Fibroblast of upper back skin (primary cell): ENCODE measurements at places on chromosomes 1 and 21.
A peak's percentile ranks its signal among the peaks of the same experiment; 100 is the strongest.

GRCh38 chr1:237911911-237912310 is 21.2 kb upstream of the ZP4 start:
- DNase-seq: no peak

DNA sequence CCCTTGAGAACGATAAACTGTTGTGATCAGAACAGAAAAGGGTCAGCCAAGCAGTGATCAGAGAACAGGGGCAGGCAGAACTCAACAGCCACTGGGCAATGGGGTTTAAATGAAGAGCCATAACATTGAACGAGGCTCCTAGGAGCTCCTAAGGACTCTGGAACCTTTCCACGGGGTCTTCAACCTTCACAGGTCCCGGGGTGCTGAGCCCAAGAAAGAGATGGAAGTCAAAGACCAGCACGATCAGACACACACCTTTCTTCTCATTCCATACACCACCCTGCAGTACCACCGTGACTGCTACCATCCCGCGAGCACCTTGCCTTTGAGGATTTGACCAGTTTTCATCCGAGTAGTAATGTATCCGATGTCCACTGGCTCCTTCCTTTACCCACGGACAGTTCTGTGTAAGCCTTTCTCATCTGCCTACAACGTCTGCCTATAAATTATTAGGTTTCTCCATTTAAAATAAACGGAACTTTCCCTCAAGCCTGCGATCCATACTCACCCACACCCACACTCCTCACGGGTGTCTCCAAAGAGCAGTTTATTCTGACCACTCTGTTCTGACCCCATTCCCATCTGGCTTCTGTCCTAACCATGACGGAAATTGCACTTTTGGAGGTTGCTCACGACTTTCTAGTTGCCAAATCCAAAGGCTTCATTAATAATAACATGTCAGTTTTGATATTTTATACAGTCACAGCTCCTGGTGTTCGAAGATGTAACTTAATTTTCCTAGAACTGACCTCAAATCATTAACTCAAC is 16.8 kb upstream of the HHAT start:
- DNase-seq: peak; percentile 21

DNA sequence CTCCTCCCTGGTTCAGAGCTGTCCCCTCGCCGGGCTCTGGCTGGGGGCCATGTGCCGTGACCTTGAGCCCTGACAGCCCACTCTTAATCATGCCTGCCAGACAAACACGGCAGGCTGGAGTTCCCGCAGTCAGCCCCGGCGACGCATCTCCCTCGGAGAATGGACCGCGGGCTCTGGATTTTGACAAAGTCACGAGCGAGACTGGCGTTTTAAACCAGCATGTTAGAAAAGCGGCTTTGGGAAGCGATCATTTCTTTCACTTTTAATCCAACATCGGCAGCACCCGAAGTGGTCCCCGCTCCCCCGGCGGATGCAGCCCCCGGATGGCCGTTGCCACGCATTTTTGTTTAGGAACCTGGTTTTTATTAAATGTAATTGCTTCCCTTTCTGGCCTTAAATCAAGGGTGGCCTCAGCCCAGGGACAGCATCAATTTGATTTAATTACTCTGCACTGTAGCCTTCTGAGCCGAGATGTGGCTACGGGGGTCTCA is 70.9 kb downstream of the PRDM16 start:
- no peak for DNase-seq

DNA sequence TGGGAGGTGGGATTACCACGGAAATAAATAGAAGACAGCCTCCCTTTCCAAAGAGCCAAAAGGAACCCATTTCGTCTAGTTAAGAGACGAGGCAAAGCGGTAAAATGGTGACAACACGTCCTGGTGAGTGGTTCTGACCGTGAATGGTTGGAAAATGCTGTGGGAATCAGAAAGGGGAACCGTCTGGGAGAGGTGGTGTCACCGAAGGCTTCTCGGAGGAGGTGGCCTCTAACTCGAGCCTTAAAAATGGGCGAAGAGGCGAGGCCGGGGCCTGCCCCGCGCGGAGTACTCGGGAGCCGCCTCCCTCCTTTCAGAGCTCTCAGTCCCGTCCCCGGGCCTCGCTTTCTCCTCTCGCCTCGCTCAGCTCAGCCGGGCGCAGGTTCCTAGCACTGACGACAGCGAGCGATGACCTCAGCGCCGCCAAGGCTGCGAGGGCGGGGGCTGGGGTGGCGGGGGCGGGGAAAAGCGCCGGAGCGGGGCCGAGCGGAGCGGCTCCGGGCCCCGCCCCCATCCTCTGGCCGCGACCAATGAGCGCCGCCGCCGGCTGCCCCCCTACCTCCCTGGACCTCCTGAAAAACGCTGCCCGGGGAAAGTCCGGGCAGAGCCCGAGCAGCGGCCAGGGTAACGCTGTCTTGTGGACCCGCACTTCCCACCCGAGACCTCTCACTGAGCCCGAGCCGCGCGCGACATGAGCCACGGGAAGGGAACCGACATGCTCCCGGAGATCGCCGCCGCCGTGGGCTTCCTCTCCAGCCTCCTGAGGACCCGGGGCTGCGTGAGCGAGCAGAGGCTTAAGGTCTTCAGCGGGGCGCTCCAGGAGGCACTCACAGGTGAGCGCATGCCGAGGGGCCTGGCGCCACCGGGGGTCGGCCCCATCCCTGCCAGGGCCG is at the start of gene BTG2:
Gene BTG2 (plus strand): TSS at position 601 of the 890 bp plus-strand sequence. CDS start 88 bp downstream, at position 689.
- peak; percentile 79 for DNase-seq

DNA sequence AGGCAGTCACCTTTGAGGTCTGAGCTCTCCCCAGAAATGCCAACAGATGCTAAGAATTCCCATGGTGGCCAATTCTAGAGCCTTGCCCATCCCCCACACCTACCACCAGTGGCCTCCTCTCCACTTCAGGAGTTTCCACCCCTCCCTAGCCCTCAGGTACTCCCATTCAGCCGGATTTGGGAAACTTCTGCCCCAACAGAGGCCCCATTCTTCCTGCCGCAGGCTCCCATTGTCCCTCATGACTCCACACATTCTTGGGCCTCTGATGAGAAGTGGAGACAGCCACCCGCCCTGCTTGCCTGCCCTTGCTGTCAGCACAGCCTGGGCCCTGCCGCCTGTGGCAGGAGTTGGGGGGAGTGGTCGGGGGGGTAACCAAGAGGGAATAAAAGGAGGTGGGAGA is 4.6 kb downstream of the BLACAT1 start:
- no peak for DNase-seq

GRCh38 chr1:36023098-36023769 is 60.7 kb upstream of the TEKT2 start:
- no peak for DNase-seq

- DNase-seq: no peak
Observed at GRCh38 chr1:195576641-195577040, 1031.6 kb downstream of the KCNT2 start.

- no peak for DNase-seq
Observed at GRCh38 chr1:220203816-220204215, 68.4 kb downstream of the RAB3GAP2 start.

DNA sequence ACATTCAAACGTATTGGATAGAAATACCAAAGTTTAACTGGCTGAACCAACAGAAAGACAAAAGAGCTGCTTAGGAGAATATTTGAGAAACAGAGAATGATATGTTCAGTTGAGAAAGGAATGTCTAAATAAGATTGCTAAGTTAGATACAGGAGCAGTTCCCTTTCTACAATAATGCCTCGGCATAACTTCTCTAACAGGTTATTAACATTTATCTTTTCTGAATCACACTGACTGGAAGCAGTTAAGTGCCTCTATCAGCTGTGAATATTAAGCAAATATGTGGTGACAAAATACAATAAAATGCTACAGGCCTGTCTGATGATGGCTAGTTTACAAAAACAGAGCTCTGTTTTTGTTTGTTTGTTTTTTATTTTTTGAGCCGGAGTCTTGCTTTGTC is 121.9 kb downstream of the KCNK1 start:
- no peak for DNase-seq

GRCh38 chr1:206778031-206778430 is 5.7 kb upstream of the IL10 start:
- no peak for DNase-seq

- no peak for DNase-seq
Observed at GRCh38 chr21:14453339-14454015, 70.5 kb upstream of the HSPA13 start.

DNA sequence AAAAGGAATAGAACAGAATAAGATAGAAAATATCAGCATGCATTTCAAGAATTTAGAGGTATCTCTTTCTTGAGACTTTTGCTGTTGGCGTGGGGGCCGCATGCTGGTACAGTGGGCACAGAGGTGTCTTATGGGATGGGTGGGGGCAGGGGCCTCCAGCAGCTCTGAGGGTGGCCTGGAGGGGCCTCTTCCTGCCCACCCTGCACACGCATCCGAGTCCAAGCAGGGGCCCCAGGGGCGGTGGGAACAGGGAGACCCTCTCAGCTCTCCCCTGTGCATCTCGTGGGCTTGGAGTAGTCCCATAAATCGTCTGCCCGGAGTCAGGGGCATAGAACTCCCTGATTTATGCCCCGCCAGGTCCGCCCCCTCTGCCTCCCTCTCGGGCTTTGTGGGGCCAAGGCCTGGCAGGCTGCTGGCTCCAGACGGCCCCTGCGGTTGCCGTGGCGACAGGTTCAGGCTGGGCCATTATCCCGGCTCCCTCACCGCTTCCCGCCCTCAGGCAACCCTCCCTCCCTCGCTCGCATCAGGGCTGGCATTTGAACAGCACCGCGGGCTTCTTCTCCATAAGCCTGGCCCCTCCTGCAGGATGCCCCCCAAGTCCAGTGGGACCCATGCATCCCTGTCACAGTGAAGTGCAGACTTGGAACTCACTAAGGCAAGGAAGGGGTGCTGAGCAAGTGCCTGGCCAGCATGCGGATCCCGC is 133.2 kb upstream of the ZBTB40 start:
- no peak for DNase-seq

GRCh38 chr1:209249785-209250440 is 333.6 kb upstream of the CAMK1G start:
- no peak for DNase-seq

- DNase-seq: no peak
Observed at GRCh38 chr1:10709165-10709564, 87.3 kb downstream of the CASZ1 start.

DNA sequence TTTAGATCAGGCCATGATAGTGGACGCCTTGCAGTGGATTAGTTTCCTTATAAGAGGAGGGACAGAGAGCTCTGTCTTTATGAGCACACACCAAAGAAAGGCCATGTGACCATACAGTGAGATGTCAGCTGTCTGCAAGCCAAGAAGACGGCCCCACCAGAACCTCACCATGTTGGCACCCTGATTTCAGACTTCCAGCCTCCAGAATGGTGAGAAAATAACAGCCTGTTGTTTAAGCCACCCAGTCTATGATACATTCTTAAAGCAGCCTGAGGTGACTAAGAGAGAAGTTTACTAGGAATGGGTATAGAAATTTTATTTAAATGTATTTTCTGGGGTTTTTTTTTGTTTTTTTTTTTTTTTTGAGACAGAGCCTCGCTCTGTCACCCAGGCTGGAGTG is 29.5 kb downstream of the L1TD1 start:
- no peak for DNase-seq

DNA sequence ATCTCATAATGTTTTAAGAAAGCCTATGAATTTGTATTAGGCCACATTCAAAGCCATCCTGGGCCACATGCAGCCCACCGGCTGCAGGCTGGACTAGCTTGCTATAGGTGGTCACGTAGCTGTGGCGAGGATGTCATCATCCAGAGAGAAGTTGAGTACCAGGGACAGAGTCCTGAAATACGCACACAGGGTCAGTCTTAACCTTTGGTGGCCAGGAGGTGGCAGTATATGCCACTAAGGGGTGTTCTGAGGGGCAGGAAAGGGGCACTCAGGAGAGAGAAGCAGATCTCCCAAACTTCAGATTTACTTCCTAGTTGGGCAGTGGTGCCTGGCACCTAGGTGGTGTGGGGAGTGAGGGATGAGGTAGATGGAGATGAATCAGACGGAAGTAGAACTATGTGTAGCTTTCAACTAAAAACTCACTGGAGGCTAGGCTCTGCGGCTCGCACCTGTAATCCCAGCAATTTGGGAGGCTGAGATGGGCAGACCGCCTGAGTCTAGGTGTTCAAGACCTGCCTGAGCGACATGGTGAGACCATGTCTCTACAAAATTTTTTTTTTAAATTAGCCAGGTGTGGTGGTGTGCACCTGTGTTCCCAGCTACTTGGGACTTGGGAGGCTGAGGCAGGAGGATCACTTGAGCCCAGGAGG is 16.3 kb upstream of the CDK18 start:
- DNase-seq: peak; percentile 56

- peak; percentile 96 for DNase-seq
Observed at GRCh38 chr1:24683713-24684162, 40.6 kb downstream of the SRRM1 start.

GRCh38 chr1:86965012-86965826 is 50.8 kb downstream of the HS2ST1 start:
- DNase-seq: peak; percentile 43

DNA sequence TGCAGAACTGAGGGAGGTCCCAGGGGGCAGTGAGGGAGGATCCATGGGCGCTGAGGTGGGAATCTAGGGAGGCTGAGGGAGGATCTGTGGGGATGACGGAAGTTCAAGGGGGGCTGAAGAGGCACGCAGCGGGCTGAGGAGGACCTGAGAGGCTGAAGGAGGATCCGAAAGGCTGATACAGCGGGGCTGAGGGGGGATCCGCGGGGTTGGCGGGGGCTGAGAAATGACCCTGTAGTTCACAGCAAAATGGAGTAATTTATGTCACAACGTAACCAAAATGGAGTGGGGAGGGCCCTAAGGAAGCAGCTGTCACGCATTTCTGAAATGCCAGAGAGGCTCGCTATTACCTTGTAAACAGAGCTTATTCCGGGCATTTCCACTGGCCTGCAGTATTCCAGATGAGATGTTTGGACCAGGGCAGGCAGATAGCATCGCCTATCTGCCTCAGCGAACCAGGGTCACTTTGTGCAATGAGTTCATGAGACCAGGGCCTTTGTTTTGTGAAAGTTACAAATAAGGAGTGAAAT is 926 bp upstream of the MRPL55 start:
- no peak for DNase-seq

DNA sequence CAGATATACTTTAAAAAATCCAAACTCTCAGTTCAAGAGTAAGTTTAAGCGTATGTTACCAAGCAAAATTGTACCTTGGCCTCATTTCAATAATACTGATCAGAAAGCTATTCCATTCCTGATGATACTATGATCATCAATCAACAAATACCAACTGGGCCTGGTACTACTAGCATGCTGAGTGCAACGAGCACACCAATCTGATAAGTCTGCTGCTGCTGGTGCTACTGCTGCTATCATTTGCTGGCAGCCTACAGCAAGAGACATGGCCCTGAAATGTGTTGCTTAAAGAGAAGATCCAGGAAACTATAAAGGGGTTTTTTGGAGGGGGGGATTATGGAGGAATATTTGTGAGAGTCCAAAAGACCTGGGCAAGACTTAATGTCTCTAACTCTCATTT is 39.7 kb downstream of the NME7 start:
- DNase-seq: no peak

DNA sequence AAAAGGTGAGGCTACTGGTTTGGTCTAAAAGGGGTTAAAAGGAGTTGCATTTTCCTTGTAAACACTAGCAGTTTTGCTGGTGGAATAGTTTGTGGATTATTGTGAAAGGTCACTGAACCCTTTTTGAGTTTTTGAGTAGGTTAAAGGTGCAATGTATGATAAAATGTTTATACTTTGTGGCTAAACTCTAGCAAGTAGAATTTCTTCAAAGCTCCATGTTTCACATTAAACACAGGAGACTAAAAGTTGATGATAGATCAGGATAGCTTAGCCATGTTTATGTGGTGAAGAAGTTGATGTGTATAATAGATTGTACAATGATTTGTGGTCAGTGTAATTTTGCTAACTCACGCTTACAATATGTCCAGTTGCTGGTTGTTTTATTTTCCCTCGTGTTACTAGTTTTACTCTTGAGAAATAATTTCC is 13.1 kb downstream of the ZNF326 start:
- DNase-seq: no peak

GRCh38 chr21:34865400-34866241 is 183.5 kb downstream of the RUNX1 start:
- DNase-seq: no peak
